Stimulated activated naive CD8-positive, alpha-beta T cell treated with anti-CD3 and anti-CD28 coated beads, Interleukin-15, Interleukin-2, amounts not matched to agents 100 U/mL and 50 U/mL, for 24 hours (primary cell): ENCODE measurements at places on chromosomes 2 and 18.

DNA sequence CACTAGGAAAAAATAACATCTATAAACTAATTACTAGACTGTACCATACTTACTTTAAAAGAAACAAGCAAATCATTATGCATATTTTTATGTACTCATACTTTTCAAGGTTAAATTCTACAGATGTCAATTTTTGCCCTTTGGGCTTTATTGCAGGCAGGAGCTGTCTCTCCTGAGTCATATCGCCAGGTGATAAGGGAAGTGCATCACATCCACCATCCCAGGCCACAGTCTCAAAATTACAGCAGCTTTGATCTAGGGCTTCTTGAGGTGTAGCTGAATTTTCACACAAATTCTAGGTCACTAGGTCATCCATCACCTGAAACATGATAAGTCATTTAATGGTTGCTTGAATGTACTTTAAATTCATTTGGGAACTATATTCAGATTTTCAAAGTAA is 38.4 kb upstream of the FRZB start:
- DNase-seq, result no peak

- DNase-seq, result no peak
Observed at GRCh38 chr2:23602116-23602515, 217.1 kb downstream of the KLHL29 start.

- no peak for DNase-seq
Observed at GRCh38 chr2:211631503-211631902, 907.1 kb downstream of the ERBB4 start.

GRCh38 chr2:95301876-95302641 is 4.9 kb downstream of the KCNIP3 start:
- no peak for DNase-seq

DNA sequence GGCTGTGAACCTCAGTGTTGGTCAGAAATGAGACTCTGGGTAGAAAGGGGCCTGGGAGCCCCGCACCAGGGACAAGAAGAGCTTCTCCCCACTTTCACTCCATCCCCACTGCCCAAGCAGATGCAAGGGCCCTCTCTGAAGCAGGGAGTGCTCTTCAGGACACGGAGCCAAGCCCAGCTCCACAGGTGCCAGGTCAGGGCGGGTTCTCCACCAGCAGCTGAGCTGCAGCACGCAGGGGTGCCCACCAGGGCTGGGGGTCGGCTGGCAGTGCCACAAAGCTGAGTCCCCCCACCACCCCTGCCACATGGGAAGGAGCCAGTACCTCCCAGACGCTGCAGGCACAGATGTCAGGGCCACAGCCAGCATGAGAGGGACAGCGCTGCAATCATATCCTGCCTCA is 106.2 kb downstream of the INHBB start:
- no peak for DNase-seq

DNA sequence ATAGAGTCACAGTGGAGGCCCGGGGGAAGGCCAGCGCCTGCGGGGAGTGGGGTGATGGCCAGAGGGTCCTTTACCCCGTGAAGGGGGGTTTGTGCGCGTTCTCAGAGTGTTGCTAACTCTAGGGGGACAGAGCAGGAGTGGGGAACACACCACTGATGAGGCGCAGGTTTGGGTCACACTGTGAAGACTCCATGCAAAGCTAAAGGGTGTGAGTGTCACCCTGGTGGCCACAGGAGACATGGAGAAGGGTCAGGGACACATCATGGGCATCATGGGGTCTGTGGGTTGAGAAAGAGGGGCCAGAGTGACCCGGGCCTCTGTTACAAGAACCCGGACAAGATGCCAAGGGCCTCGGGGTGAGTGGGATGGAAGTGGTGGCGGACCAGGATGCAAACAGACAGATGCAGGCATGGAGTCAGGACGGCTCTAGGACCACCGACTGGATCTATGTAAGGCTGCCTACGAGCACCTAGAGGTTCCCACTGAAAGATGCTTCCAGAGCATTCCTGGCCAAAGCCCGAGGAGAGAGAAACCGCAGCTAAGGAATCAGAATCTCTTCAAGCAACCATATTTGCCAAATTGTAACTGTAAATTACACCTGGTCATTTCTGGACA is 84.3 kb downstream of the PXDN start:
- no peak for DNase-seq

- DNase-seq, result no peak
Observed at GRCh38 chr2:96864343-96865091, 5.4 kb downstream of the SEMA4C start.

DNA sequence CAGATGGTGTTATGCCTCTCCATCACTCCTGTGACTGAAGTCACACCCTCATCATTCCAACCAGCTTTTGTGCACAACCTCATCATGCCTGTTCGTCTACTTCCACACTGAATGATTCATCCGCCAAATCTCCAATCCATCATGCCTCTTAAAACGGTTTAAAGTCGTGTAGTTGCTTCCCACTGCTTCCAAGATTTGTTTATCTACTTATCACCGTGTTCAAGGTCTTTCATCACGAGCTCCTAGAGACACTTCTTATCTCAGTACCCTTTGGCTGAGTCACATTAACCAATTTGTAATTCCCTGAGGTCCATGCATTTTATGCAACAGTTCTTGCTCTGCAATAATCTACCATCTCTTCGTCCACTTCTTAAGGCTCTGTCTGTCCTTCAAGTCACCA is 592.3 kb upstream of the ID2 start:
- DNase-seq, result no peak

DNA sequence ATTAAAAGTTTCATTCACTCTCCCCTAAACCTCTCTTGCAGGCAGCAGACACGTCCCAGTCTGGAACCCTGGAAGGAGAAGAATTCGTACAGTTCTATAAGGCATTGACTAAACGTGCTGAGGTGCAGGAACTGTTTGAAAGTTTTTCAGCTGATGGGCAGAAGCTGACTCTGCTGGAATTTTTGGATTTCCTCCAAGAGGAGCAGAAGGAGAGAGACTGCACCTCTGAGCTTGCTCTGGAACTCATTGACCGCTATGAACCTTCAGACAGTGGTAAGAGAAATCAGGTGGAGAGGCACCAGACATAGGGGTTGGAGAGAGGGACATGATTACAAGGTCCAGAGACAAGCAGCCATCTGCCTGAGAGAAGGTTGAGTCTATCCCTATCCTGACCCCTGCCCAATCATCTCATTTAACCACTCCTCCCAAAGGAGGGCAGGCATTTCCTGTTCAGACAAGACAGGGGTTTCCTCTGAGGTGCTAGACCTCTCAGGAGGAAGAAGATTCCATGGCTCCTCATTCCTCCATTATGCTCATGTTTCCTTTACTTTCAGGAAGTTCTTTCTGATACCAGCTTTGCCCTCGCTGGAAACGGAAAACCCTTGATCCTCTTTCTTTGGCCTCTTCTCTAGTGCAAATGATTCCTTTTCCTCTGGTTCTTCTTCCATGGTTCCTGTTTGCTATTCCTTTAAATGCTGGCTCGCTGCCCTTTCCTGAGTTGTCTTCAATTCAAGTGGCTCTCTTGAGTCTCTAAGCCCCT is 15.1 kb downstream of the PLCD4 start:
- no peak for DNase-seq

DNA sequence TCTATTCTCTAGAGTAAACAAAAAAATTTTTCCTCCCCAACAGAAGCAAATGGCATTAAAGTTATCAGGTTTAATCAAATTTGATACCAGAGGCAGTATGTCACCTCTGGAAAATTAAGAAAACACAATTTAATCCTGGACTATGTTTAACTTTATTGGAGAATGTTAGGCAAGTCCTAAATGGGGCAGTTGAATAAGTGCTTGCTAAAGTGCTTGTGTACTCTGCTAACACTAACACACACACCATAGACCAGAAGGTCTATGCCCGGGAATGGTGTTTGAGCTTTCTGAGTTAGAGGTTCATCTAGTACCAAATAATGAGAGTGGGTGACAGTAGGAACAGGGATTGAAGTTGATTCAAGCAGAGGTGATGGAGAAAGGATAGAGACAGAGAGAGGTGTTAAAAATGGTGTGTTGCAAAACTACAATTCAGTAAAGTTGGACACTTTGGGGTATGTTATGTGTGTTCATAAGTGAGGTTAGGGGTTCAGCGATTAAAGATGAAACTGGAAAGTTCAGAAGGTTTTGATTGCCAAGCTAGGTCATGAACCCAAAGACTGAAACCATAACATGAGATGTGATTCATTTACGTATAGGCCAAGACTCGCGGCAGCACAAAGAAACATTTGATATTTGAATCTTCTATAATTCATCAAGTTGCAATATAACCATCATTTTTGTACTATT is 40.5 kb upstream of the PEX13 start:
- DNase-seq, result no peak

DNA sequence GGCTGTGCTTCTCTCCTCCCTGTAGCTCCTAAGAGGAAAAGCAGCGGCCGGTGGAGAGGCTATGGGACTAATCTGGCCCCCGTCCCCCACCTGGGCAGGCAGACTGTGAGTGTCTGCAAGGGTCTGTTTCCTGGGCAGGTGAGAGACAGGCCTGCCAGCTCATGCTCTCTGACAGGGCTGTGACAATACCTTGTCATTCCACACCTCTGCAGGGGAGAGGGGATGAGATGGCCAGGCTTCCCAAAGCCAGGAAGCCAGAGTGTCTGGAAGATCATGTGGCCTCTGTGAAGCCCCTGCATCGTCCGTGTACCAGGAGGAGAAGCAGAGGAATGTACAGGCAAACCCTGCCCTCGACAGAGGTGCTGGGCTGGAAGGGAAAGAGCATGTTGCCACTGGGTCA is 142.5 kb upstream of the GATA6 start:
- no peak for DNase-seq

DNA sequence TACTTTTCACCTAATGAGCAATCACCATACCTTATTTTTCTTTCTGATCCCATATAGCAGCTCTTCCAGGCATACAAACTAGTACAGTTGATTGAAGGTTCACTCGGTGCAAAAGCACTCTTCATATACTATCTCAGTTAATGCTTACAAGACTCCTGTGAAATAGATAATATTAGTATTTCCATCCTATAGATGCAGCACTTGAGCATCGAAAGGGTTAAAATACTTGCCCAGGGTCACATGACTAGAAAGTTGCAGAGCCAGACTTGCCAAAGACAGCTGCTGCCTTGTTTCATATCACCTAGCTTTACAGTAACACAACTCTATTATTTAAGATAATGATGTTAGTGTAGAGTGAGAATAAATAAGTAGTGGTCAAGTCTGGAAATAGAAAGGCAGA is 466.0 kb upstream of the TNP1 start:
- DNase-seq, result no peak

DNA sequence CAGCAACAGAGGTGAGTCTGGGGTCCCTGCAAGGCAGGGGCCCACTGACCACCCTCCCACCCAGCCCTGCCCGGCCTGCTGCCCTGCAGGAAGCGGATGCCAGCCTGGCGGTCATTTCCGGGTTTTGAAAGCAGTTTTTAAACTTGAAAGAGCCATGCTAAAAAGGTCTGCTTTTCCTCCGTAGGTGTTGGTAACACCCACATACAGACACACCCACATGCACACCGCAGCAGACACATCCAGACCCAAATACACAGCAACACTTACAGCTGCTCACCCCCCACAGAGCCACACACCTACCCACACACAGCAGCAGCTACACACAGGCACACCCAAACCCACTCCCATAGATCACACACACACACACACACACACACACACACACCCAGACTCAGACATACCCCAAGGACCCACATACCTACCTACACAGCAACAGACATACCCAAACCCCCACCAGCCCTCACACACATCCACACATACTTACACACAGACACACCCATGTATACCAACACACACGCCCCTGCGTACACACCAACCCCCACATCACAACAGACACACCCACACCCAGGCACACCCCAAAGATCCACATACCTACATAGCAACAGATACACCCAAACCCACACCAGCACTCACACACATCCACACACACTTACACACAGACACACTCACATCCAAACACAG is 7.6 kb downstream of the ZFP36L2 start:
- peak; percentile 55 for DNase-seq

- no peak for DNase-seq
Observed at GRCh38 chr2:53884883-53885282, 25.1 kb upstream of the GPR75 start.

- no peak for DNase-seq
Observed at GRCh38 chr2:187478719-187479118, 30.7 kb upstream of the CALCRL start.

- no peak for DNase-seq
Observed at GRCh38 chr2:176187899-176188773, at the start of gene HOXD1. TSS of gene HOXD1 (plus strand) at chr2:176188668. CDS start at chr2:176188802, 134 bp downstream.

- DNase-seq, result no peak
Observed at GRCh38 chr18:1467461-1467964, 562.8 kb downstream of the ADCYAP1 start.

DNA sequence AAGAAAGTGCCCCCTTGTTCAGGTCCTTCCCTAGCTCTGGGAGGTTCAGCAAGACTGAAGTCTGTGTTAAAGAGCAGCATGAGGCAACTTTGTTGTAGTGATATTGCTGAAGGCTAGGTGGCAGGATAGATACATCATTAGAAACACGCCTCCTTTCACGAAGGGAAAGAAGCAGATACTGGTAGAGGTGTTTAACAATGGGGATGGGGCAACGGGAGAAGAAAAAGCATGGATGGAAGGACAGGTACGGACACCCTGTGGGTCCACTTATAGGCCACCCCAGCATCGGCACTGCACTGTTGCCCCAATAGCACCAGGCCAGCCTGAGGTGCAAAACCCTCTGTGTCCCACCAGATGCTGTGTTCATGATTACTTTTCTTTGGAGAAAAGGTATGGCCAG is 3.5 kb upstream of the IGFBP5 start:
- DNase-seq, result no peak

DNA sequence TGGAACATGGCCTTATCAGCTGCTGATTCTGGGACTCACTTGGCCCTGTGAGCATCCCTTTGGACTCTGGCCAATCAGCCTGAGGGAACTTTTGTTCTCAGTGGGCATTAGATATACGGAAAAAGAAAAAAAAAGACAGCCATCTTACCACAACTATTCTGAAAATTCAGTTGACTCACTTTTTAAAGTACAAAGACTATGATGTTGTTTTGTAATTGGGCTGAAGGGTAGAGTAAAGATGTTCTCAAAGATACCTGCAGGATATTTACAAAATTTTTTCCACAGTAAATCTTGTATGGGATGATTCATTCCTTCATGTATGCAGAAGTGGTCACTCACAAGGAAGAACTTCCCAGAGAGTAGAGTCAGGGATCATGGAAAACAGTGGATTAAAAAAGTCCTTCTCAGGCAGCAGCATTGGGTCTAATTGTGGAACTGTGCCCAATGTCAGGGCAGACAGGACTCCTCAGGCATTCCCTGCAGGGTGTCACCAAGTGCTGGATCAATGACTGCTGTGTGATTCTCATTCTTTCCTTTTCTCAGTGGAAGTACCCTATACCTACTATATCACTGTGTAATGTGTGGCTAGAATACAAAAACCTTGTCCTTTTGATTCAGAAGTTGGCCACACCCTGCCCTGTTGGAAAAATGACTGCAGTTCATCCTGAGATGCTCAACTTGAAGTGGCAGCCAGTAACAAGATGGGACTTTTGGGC is 35.4 kb downstream of the SULT1C4 start:
- DNase-seq, result no peak

- no peak for DNase-seq
Observed at GRCh38 chr2:231632559-231633142, 40.0 kb downstream of the TEX44 start.

DNA sequence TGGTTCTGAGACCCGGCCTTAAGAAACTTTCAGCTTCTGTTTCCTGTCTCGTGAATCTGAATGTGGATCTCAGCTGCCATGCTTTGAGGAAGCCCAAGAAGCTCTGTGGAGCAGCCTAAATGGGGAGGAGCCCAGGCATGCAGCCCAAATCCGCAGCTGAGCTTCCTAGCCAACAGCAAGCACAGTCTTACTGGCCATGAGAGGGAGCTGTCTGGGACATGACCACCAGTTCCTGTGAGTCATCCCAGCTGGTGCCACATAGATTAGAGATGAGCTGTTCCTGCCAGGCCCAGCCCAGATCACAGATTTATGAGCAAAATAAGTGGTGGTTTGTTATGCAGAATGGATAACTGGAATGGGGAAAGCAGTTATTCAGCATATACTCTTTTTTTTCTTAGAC is 224.4 kb upstream of the APCDD1 start:
- no peak for DNase-seq
